ENCODE measurements at places on chromosomes 7 and 10.

DNA sequence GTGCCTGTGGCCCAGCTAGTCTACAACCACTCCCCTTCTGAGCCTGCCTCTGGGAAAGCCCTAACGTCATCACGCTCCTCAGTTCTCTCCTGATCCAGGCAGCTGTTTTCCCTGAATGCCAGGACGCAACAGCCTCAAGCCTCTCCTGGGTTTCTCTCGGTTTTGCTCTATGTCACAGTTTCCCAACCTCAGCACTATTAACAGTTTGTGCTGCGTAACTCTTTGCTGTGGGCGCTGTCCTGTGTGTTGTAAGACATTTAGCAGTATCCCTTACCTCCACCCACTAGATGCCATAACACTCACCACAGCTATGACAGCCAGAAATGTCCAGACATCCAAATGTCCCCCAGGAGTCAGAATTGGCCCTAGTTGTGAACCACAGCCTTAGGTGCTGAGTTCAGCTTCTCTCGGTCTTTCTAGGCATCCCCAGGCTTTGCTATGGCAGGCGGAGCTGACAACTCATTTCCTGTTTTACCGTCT is 226.3 kb upstream of the NPVF start:
- no peak for DNase-seq

DNA sequence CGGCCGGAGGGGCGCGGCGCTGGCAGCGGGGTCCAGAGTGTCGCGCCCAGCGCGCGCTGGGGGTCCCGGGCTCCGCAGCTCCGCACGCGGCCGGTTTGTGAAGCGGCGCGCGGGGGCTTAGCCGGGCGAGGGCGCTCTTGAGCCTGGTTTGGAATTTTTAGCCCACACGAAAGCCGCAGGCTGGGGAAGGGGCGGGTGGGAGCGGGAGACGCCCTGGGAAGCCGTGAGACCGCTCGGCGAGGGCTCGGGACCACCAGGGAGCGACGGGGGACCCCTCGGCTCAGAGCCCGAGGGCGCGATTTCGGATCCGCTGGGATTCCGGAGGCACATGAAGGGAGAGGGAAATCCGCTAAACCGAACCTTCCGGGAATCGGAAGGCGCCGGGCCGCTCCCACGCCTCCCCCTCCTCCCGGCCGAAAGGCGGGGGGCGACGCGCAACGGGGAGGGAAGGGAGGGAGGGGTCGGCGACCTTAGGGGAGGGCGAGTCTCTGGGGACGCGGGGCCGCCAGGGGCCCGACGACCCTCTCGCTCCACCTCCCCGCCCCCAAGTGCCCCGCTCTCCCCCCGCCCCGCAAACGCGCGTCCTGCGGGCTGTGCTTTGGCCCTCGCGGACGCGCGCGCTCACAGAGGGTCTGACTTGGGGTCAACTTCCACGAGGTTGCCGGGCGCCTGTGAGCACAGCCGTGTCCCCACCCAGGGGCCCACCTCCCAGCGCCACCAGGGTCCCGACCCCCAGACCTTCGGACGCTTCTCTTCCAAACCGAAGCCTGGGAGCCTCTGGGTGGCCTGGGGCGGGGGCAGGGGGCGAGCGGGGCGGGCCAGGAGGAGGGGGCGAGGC is 5.1 kb upstream of the ELFN1 start:
- DNase-seq, result peak; percentile 41

DNA sequence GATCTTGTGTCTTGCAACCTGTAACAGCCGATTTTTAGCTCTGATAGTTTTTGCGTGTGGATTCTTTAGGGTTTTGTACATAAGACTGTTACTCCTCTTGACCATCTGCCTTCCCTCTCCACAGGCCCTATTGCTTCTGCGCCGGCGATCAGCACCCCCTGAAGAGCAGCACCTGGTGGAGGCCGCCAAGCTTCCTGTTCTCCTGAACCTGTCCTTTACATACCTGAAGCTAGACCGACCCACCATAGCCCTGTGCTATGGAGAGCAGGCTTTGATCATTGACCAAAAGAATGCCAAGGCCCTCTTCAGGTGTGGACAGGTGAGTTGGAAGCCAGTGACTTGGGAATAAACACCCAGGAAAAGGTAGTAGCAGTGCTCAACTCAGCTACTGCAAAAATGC is 12.6 kb downstream of the FKBP6 start:
- no peak for DNase-seq

DNA sequence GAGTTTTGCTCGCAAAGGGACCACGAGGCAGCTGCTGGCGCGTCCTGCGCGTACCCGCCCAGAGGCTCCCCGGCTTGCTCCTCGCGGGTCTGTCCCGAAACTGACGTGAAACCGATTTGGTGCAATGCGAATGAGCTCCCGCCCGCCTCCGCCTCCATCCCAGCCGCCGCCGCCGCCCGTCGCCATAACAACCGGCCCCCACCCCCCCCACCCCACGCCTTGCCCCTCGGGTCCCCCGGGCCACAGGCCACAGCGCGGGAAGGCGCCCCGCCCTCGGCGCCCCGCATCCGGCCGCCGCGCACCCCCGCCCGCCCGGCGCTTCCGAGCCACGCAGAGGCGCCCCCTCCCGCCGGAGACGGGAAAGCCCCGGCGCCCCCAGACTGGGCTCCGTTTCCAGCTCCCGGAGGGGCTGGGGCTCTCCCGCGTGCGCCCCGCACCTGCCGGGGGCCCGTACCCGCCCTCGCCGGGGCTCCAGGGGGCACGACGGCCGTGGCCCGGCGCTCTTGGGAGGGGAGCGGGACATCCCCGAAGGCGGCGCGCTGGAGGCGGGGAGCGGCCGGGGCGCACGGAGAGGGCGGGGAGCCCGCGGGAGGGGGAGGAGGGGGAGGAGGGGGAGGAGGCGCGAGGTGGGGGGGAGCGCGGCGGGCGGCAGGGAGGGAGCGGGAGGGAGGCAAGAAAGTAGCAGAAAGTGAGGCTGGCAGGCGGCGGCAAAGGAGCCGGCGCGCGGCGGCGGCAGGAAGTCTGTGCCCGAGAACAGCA is at the start of gene CAMK1D:
CAMK1D (plus strand) TSS at position 678 of the 759 bp plus-strand sequence.
- DNase-seq, result peak; percentile 49

DNA sequence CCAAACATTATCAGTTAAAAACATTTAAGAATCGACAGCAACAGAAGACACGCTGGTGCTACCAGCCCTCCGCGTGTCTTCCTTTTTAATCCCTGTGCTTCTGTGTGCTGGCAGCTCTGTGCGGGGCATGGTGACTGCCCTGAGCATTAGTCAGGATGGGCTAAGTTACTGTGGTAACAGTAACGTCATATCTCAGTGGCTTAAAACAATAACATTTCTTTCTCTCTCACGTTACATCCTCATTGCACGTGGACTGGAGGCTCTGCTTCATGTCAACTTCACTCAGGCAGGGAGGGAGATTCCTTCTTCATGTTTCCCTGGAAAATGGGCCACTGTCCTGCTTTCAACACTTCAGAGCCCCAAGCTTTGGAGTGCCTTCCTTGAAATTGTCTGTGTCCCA is 378.5 kb downstream of the CCSER2 start:
- no peak for DNase-seq

DNA sequence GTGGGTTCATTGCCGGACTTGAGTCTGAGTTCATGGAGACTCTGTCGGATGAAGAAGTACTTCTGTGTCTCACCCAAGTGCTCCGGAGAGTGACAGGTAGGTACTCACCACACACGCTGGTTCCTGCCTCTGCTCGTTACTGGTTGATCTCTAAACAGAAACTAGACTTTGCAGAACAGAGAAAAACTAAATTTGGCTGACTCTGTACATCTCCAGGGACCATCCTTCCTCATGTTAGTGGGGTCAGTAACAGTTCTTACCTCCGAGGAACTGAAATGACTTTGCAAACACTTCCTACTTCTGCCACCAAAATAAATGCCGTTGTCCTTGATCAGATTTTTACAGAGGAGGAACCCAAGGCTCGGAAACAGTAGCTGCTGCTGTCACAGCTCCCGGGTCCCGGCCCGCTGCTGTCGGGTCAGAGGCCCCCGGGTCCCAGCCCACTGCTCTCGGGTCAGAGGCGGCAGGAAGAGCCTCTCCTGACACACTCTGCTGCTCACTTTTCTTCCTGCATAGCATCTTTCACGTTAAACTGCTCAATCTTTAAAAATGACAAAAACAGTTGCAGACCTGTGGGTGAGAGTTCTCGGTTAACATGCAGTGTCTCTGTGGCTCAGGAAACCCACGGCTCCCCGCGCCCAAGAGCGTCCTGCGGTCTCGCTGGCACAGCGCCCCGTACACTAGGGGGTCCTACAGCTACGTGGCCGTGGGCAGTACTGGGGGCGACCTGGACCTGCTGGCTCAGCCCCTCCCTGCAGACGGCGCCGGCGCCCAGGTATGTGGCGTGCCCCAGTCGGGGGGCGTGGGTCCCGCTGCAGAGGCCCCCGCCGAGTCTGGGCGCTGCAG is 4.8 kb upstream of the MTG1 start:
- DNase-seq, result no peak

DNA sequence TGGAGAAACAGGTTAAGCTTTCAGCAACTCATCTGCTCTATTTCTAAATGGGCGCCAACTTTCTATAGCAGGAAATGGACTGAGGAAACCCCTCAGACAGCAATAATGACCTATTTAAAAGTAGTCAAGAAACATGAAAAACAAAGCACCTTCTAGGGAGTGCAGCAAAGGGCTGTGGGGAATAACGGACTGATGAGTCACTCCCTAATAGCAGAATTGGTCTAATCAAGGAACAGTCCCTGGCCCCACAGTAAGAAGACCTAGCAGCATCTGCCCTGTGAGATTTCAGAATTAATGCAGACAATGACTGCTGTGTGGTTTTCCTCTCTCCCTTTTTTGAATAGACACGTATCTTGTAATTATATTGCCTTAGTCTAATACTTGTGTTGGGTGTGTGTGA is 602.9 kb downstream of the IPMK start:
- no peak for DNase-seq

- no peak for DNase-seq
Observed at GRCh38 chr7:70669854-70670253, 462.1 kb upstream of the GALNT17 start.
